Hematopoietic multipotent progenitor cell treated with erythropoietin and hydrocortisone succinate and interleukin-3 and kit ligand, for 15 days (in vitro differentiated cells): ENCODE measurements at places on chromosomes 12 and 14.
A peak's percentile ranks its signal among the peaks of the same experiment; 100 is the strongest.

DNA sequence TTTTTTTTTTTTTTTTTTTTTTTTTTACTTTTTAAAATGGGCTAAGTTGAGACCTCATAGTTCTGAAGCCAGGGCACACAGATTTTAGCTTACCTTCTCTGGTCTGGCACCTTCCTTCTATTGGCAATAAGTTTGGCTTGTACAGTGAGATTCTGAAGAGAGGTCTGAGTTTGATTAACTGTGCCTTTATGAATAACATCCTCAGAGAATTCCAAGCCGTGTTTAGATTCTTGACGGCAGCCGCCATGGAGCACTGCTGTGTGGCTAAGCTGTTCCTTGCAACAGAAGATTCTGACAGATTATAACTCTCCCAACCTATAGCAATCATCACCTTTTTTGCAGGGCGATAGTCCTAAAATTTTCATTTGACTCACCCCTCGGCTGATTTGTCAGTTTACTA lies 354.9 kb upstream of the FAR2 start:
- no peak for DNase-seq

GRCh38 chr14:35940291-35940690 lies 114.2 kb downstream of the BRMS1L start:
- no peak for DNase-seq

DNA sequence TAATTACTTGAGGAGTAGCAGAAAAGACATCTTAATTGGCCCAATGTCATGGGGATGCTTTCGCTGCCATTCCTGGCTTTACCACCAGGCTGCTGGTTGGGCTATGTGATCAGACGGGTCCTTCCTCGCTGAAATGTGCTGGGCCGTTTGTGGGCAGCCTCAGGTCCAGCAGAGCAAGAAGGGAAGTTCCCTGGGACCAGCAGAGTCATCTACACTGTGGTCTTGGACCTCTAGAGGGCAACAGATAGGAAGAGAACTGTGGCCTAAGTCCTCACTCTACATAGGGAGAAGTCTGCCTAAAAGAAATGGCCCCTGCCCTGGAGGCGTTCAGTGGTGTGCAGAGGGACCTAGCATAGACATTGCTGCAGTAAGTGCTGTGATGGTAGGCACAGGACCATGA lies 10.9 kb downstream of the EVL start:
- peak; percentile 30 for DNase-seq

DNA sequence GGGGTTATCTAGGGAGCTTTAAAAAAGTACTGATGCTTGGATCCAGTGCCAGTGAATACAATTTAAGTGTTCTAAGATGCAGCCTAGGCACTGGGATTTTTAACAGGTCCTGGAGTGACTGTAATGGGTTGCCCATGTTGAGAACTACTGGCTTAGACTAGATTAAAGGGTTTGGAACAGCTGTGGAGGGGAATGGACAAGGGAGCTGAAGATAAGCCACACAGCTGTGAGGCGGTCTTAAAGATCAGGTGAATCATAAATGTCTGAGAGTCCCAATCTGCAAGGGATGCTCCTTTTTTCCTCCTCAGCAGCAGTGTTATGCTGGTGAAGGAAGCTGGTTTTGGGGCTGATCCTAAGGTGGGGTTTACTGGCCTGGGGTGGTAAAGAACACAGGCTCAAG lies 35.5 kb upstream of the FRMD6 start:
- no peak for DNase-seq

DNA sequence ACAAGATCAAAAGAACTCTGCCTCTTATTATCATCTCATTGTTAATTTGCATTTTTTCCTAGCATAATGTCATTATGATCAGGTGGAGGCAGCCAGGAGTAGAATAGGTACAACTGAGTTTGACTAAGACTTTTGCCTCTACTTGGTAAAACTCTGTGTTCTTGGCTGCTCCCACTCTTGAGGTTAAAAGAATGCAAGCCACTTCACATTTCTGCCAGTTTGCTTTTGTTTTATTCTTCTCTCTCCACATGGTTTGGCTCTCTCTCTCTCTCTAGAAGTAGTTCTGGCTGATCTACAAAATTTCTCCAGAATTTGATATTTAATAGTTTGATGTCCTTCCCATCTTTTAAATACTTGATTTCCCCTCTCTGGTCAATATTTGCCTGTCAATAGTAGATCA lies 170.7 kb upstream of the E2F7 start:
- DNase-seq: no peak

GRCh38 chr12:69495071-69495470 lies 24.9 kb downstream of the FRS2 start:
- no peak for DNase-seq
